Amniotic stem cell (primary cell): ENCODE measurements at places on chromosomes 6 and 20.

DNA sequence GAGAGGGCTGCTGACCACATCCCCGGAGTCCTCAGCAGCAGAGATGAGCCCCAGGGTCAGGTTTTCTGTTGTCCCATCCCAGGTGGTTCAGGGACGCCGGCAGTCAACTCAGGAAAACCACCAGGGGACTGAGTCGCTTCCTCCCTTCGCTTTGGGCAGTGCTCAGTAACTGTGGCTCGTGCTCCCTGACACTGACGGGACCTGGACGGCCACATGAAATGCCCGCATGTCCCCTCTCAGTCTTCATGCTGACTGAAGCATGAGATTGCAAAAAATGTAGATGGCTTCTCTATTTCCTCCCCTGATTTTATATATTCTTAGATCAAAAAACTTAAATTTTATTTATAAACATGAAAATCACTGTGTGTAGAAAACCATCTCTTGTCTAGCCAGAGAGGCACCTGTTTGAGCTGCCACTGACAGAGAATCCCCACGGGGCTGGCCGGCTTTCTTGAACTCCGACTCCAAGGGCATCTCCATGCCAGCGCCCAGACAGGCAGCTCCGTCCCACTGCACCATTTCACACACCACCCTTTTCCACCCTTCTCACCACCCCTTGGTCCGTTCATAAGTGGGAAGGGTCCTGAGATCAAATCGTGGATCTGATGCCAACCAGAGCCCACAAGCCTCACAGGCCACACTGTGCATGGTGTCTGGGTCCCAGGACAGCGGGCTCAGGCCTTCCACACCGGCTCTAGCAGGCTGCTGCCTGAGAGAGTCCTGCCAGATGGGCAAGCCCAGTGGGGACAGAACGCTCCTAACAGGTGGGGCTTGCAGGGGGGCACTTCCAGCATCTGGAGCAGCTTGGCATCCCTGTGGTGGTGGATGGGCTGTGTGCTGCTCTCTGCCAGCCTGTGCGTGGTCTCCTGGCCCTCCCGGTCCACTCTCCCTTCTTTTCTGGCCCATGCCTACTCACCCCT is 98.2 kb downstream of the SMOC2 start:
- DNase-seq = no peak

GRCh38 chr6:157456524-157456829 is 75.5 kb downstream of the ZDHHC14 start:
- no peak for DNase-seq

- DNase-seq = no peak
Measured at GRCh38 chr6:27502508-27503435, 29.9 kb upstream of the ZNF184 start.

DNA sequence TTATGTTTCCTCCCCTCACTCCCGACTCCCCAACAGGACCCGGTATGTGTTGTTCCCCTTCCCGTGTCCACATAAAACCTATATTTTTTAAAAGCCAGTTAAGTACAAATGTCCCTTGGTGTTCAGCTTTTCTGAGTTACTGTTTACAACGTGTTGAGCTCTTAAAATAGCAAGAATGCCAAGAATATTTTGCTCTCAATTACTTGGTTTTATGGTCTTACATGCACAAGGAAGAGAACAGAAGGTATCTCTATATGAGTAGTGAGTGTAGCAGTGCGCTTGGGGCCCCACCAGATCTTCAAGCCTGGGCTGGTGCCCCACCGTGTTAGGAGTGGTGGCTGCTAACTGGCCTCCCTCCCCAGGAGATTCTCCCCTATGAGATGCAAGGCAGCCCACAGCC is 75.3 kb downstream of the RIN2 start:
- DNase-seq = no peak

DNA sequence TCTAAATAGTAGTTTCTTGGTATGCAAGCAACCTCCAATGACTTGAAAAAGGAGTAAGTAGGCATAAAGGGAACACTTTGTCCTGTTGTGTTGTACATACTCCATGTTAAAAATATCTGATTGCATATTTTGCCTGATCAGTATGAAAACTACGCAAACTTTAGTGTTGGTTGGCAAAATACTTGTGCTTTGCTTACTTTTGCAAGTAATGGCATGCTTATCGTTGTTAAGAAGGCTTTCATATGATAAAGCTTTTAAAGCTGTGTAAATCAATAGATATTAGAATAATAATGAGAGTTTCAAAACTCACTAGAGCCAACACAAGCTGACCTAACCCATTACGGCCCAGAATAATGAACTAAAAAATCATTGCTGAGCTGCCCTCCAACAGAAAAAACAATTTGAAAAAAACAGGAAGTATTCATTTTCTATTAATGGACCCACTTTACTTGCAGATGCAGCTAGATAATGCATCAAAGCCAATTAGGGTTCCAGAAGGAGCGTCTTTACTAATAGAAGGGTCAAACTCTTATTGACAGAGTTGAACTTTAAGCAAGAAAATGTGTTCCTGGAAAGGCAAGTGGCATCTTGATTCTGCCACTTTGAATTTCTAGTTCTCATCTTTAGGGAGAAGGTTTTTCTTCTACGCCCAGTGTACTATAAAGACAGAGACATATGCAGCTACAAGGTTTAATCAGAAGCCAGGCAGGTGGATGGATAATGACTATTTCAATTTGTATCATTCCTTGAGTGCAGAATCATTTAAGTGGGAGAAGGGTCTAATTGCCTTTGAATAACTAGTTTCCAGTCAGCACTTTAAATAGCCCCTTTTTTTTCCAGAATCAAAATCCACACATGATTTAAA is 82.2 kb downstream of the SNAP25 start:
- DNase-seq = no peak

DNA sequence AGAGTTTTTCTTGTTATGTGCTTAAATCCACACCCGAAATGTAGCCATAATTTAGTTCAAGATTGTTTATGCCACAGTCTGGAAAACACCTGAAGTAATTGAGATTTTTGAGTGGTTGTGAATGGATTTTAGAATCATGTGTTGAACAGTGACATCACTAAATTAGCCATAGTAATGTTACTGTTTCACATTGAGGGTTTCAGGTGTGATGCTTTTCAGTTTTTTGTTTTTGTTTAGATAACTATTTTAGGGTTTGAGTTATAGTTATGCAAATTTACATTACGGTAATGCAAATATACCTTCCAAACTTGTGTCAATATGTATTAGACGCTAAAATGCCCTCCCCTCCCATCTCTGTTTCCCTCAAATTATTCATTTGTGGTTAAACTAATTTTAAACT is 22.9 kb downstream of the QKI start:
- DNase-seq = no peak

GRCh38 chr6:8215631-8216030 is 113.3 kb upstream of the EEF1E1 start:
- peak; percentile 21 for DNase-seq

- DNase-seq = no peak
Measured at GRCh38 chr6:44723439-44724197, 336.1 kb downstream of the CDC5L start.

- DNase-seq = no peak
Measured at GRCh38 chr6:13695252-13695651, 16.4 kb downstream of the RANBP9 start.

DNA sequence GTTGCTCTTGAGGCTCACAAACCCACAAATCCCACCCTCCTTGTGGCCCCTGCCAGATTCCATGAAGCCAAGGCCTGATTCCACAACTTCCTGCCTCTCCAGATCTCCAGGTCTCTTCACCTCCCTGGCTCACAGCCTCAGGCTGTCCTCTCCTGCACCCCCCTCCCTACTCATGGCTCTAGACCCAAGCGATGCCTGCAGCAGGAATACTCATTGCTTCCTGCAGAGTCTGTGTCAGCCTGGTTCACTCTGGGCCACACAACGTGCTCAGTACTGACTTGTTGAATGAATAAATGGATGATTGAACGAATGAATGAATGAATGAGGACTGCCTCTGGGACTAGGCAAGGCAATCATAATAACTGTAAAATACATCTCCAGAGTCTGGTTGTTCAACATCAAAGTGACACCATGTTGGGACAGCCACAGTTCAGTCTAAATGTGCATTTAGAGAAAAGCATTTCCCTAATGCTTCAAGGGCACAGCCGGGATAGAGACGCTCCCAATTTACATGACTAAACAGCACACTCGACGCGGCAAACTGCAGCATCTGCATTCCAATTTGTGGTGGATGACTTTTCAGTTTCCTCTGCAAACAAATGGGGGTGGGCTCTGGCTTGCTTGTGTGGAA is 139.9 kb downstream of the GRM4 start:
- DNase-seq = no peak

DNA sequence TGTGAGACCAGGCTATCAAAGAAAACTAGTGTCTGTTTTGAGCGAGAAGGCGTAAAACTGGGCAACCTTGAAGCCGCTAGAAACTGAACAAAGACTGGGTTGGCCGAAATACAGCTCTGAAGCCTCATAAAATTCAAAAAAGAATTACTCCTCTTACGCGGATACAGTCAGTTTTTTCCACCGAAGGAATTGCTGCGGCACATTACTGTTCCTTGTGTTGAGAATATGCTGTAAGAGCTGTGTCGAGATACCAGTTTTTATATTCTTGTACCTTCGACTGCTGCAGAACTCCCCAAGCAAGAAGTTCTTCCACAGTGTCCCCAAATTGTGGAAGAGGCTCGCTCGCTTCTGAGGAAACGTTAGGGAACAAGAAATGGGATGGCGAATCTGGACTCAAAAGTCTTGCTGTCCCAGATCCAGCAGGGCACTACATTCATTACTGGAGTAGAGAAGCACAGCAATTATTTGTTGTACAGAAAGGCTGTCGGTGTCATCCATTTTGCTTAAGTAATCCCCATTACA is 523 bp upstream of the COX7A2 start:
- no peak for DNase-seq
